Activated T-cell treated with anti-CD3 and anti-CD28 coated beads, Interleukin-2, amount 50 U/mL, for 72 hours (primary cell): ENCODE measurements at places on chromosomes 12 and 14. TPM values are rescaled to one million over a fixed set of nuclear protein-coding genes. Genes with fewer than 3 reads are reported as not detected.

DNA sequence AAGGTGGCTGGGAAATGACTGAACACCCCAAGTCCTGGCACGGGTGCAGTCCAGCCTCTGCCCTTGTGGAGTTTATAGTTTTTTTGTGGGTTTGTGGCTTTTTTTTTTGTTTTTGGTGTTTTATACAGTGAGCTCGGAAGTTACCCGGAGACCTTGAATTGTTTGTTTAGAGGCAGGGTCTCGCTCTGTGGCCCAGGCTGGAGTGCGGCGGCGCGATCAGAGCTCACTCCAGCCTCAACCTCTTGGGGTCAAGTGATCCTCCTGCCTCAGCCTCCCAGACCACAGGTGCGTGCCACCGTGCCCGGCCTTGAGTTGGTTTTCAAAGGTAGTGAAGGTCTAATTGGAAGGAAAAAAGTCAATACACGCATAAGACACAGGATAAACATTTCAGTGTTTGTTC lies 879 bp upstream of the ANHX start:
- no peak for DNase-seq
- H3K36me3 ChIP-seq: peaks cover 16% of the 10 kb centered on the region
- no peak overlapping the region for H3K27ac ChIP-seq
- H3K4me1 ChIP-seq: no peaks in the 10 kb centered on the region

GRCh38 chr14:101575581-101575980 lies 14.3 kb downstream of the DIO3 start:
- H3K36me3 ChIP-seq: no peaks in the 10 kb centered on the region
- DNase-seq: no peak
- H3K27me3 ChIP-seq: no peaks in the 10 kb centered on the region
- no peaks in the 10 kb centered on the region for H3K4me1 ChIP-seq
- H3K27ac ChIP-seq: no peak overlapping the region

DNA sequence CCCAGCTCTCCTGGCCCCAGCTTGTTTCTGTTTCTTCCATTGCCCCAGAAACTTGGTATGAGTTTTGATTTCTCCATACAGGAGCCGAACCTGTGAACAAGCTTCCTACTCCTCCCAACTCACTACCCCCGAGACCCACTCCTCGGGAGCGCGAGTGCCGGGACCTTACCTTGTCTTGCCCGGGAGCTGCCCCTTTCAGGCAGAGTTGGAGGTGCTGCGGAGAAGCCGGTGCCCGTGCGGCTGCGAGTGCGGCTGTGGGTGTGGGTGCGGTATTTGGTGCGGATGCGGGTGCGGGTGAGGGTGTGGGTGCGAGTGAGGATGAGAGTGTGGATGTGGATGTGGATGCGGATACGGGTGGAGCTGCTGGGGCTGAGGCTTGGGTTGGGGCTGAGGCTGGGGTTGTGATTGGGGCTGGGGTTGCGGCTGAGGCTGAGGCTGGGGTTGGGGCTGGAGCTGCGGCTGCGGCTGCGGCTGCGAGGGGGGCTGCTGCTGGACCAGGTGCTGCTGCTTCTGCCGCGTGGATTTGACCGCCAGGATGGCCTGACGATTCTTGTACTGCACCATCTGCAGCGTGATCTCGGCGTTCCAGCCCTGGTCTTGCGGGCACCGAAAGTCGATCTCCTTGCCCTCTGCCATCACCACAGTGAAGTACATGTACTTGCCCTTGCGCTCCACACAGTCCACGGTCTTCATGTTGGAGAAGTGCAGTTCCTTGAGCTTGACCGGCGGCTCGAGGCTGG lies 1.1 kb downstream of the PHLDA1 start:
- peak; percentile 78 for DNase-seq
- no peaks in the 10 kb centered on the region for H3K27me3 ChIP-seq
- peaks cover 48% of the 10 kb centered on the region for H3K4me1 ChIP-seq
- H3K36me3 ChIP-seq: peaks cover 12% of the 10 kb centered on the region

The KDM2B gene
- total RNA-seq: 47.7 TPM

- no peaks in the 10 kb centered on the region for H3K4me1 ChIP-seq
- H3K4me3 ChIP-seq: no peak overlapping the region
- DNase-seq: no peak
- no peaks in the 10 kb centered on the region for H3K36me3 ChIP-seq
- H3K27me3 ChIP-seq: no peaks in the 10 kb centered on the region
- no peak overlapping the region for H3K27ac ChIP-seq
Measured at GRCh38 chr12:62983594-62983993, 48.6 kb upstream of the PPM1H start.

DNA sequence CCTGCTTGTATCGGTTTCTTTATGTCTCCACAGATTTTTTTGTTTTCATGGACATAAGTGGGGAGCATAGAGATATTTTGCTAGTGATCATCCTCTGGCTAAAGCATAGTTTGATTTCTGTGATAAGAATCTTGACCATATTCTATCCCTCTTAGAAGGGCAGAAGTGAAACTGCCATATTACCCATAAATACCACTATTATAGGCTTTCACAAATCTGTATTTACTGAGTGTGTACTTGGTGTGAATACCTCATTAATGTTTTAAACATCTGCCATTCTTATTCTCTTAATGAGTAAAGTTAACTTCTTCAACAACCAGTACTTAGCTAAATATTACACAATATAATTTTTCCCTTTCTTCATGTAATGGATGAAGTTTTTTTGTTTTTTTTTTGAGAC lies 16.1 kb downstream of the WNK1 start:
- no peak overlapping the region for H3K4me3 ChIP-seq
- no peak for DNase-seq
- H3K27me3 ChIP-seq: no peaks in the 10 kb centered on the region
- peaks cover 2% of the 10 kb centered on the region for H3K36me3 ChIP-seq

The A2M gene
- total RNA-seq: 0.60 TPM

GRCh38 chr12:49296034-49296835 lies 1.3 kb downstream of the PRPH start:
- peak overlapping the region; percentile 82 for H3K4me3 ChIP-seq
- peak; percentile 82 for DNase-seq
- H3K27me3 ChIP-seq: peaks cover 50% of the 10 kb centered on the region
- H3K36me3 ChIP-seq: no peaks in the 10 kb centered on the region

The IAPP gene
- not detected for total RNA-seq

DNA sequence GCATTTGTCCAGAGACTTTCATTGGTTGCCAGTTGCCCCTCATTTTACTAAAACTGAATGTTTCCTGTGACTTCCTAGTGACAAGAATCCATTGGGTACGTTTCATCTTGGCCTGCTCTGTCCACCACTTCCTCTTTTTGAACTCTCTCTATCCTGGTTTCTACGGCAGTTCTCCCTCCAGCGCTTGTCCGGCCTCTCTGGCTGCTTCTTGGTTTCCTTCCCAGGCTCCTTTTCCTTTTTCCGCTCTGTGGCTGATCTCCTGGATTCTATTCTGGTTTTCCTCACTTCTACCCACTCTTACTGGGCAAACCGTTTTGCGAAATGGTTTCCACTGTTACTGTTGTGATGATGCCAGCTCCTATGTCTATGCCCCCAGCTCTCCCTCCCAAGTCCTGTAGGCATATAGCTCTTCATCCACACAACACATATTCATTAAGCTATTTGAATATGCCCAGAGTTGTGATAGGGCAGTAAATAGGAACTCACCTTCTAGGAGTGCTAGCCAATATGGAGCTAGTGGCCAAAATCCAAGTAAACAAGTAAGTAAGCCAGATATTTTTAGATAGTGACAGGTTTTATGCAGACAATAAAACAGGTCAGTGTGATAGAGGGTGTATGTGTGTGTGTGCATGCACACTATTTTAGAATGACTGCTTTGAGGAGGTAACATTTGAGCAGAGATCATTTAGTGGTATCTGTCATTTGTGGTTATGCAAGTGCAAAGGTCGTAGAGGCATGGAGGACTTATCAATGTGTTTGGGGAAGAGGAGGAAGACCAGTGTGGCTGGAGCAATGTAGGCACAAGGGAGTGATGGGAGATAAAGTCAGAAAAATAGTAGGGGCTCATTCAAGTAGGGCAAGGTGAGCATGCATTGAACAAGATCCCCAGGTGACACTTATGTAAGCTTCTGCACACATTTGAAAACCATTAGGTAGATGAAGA lies 27.9 kb upstream of the CTDSP2 start:
- H3K27ac ChIP-seq: no peak overlapping the region
- H3K36me3 ChIP-seq: no peaks in the 10 kb centered on the region
- no peaks in the 10 kb centered on the region for H3K4me1 ChIP-seq

GRCh38 chr12:109781668-109782325 lies 51.4 kb downstream of the TRPV4 start:
- H3K4me3 ChIP-seq: no peak overlapping the region
- peaks cover 5% of the 10 kb centered on the region for H3K4me1 ChIP-seq
- H3K36me3 ChIP-seq: peaks cover 1% of the 10 kb centered on the region
- no peak overlapping the region for H3K27ac ChIP-seq
- DNase-seq: no peak

- H3K27ac ChIP-seq: peak overlapping the region; percentile 47
- peaks cover 40% of the 10 kb centered on the region for H3K36me3 ChIP-seq
- H3K4me3 ChIP-seq: no peak overlapping the region
- peaks cover 44% of the 10 kb centered on the region for H3K4me1 ChIP-seq
Measured at GRCh38 chr12:109949089-109949488, 47.1 kb downstream of the GIT2 start.

GRCh38 chr12:20492251-20492760 lies 124.0 kb downstream of the PDE3A start:
- DNase-seq: peak; percentile 22
- no peaks in the 10 kb centered on the region for H3K36me3 ChIP-seq
- peaks cover 9% of the 10 kb centered on the region for H3K4me1 ChIP-seq
- no peak overlapping the region for H3K27ac ChIP-seq
- H3K27me3 ChIP-seq: no peaks in the 10 kb centered on the region

GRCh38 chr14:81033698-81034240 lies 78.3 kb downstream of the TSHR start:
- H3K4me1 ChIP-seq: no peaks in the 10 kb centered on the region
- no peak overlapping the region for H3K4me3 ChIP-seq
- H3K27me3 ChIP-seq: no peaks in the 10 kb centered on the region
- H3K36me3 ChIP-seq: peaks cover 6% of the 10 kb centered on the region

- no peaks in the 10 kb centered on the region for H3K36me3 ChIP-seq
- no peaks in the 10 kb centered on the region for H3K4me1 ChIP-seq
- no peak for DNase-seq
- H3K4me3 ChIP-seq: no peak overlapping the region
- H3K27ac ChIP-seq: no peak overlapping the region
Measured at GRCh38 chr12:5868625-5869295, 76.3 kb downstream of the ANO2 start.

The GIT2 gene
- 70.0 TPM for total RNA-seq

GRCh38 chr12:124904306-124905098 lies 9.9 kb downstream of the UBC start:
- no peaks in the 10 kb centered on the region for H3K36me3 ChIP-seq
- H3K4me1 ChIP-seq: peaks cover 21% of the 10 kb centered on the region
- H3K4me3 ChIP-seq: no peak overlapping the region
- no peak overlapping the region for H3K27ac ChIP-seq
- DNase-seq: no peak

DNA sequence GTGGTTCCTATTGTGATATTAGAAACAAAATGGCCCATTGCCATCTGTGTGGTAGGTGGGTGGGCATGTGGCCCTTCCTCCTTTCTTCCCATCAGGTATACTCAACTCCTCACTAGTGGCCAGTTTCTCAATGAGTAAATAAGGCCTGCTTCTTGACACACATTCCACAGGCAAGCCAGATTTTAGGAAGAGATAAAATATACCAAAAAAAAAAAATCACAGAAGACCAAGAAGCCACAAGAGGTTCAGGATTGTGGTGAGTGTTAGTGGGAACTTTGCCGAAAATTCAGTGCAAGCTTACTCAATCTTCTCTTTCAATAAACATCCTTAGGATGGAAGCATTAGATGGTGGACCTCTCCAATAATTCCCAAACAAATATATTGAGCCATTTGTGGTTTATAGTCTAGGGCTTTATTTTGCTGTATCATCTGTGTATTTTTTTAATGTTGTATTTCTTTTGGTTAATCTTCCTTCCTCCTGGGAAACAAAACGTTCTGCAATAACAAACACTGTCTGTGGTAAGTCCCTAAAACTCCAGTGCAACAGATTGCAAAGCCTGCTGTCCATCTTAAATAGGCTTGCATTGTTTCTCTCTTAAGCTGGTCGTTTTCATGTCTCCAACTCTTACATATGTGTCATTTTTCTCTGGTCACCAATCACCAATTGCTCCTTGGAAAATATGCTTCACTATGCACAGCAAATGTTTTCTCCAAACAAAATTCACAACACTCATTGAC lies 289.9 kb upstream of the KITLG start:
- H3K36me3 ChIP-seq: no peaks in the 10 kb centered on the region
- no peak for DNase-seq
- H3K27me3 ChIP-seq: no peaks in the 10 kb centered on the region

GRCh38 chr12:128724468-128725046 lies 99.2 kb downstream of the SLC15A4 start:
- H3K27ac ChIP-seq: no peak overlapping the region
- no peak overlapping the region for H3K4me3 ChIP-seq
- no peaks in the 10 kb centered on the region for H3K27me3 ChIP-seq
- H3K4me1 ChIP-seq: no peaks in the 10 kb centered on the region
- no peak for DNase-seq

- no peak for DNase-seq
- no peaks in the 10 kb centered on the region for H3K36me3 ChIP-seq
- peak overlapping the region; percentile 99 for H3K4me3 ChIP-seq
- peak overlapping the region; percentile 98 for H3K27ac ChIP-seq
- H3K27me3 ChIP-seq: no peaks in the 10 kb centered on the region
- peaks cover 32% of the 10 kb centered on the region for H3K4me1 ChIP-seq
Measured at GRCh38 chr14:60165547-60165876, 314 bp upstream of the DHRS7 start.

- H3K4me3 ChIP-seq: no peak overlapping the region
- no peaks in the 10 kb centered on the region for H3K4me1 ChIP-seq
- H3K27ac ChIP-seq: no peak overlapping the region
- H3K27me3 ChIP-seq: no peaks in the 10 kb centered on the region
- no peak for DNase-seq
Measured at GRCh38 chr14:63964113-63964512, 111.3 kb downstream of the SYNE2 start.

GRCh38 chr14:69657950-69658355 lies 46.6 kb downstream of the SUSD6 start:
- no peak for DNase-seq
- peak overlapping the region; percentile 45 for H3K4me3 ChIP-seq
- H3K36me3 ChIP-seq: peaks cover 15% of the 10 kb centered on the region
- H3K4me1 ChIP-seq: peaks cover 92% of the 10 kb centered on the region

GRCh38 chr14:74204491-74204890 lies 34.8 kb upstream of the VSX2 start:
- no peaks in the 10 kb centered on the region for H3K27me3 ChIP-seq
- H3K4me3 ChIP-seq: no peak overlapping the region
- H3K36me3 ChIP-seq: no peaks in the 10 kb centered on the region
- DNase-seq: no peak

The HRK gene
- not detected for total RNA-seq

DNA sequence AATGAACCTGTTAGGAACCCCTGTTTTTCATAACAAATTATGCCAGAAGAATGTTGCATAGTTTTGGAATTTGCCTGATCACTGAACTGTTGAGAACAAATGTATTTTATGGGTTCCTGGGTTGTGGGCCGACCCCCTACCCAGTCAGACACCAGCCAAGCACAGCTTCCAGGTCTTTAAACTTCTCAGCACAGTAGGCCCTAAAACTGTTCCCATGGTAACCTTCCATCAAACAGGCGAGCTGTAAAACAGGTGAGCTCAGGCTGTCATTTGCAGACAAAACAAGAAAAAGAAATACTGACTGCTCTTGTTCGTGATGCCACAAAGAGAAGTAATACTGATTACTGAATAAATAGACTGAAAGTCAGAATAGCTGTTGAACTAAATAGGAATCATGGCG lies 147.0 kb downstream of the PTPRO start:
- no peak overlapping the region for H3K4me3 ChIP-seq
- no peaks in the 10 kb centered on the region for H3K4me1 ChIP-seq
- H3K27ac ChIP-seq: no peak overlapping the region
- no peaks in the 10 kb centered on the region for H3K36me3 ChIP-seq
- DNase-seq: no peak
